ENCODE measurements at places on chromosomes 2 and 18.
A peak's percentile ranks its signal among the peaks of the same experiment; 100 is the strongest.

- DNase-seq: no peak
Measured at GRCh38 chr2:195461010-195461409, 196.0 kb upstream of the SLC39A10 start.

DNA sequence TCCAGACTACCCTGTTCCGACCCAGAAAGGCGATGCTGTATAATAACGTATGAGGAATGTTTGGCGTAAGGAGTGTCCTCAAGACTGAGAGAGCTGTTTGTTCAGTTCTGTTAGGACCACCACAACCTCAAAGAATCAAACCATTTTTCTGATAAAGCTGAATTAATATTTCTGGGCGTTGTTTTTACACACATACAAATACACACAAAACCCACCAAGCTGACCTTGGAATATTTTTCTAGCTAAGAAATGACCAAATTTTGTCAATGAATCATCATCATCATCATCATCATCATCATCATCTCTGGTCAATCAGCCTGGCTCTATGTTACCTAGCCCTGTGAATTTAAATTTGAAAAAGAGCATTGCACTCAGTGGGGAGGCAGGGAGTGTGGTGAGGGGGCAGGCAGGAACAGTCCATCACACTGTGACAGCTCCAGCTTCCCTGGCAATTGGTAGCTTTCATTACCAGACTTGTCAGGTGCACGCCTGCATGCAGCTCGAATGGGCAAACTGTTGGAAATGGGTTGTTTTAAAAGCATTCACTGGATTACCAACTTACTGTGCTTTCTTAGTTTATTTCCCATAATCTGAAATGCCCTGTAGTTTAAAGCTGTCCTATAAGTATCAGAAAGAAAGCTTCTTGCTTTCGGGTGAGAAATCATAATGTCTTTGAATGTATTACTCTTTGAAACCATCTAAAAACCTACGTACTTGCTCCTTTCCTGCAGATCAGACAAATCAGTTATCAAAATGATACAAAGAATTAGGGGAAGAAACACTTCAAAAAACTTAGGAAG, 6.9 kb upstream of the POU3F3 start:
- no peak for DNase-seq

DNA sequence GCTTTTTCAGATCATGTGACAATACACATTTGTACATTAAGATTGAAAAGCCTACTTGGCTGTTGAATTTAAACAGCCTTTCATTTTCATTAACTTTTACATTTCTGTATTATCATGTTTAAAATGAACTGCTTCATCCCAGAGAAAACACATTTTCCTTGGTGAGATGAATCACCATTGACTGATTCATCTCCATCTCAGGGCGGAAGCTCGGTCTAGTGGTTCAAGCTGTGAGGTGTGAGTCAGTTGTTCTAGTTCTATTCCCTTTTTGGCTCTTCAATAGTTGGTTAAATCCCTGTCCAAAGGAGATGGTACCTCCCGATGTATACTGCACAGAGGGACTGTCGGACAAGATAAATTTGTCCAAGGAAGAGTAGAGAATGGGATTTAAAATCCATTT, 189.7 kb downstream of the ADCYAP1 start:
- no peak for DNase-seq

DNA sequence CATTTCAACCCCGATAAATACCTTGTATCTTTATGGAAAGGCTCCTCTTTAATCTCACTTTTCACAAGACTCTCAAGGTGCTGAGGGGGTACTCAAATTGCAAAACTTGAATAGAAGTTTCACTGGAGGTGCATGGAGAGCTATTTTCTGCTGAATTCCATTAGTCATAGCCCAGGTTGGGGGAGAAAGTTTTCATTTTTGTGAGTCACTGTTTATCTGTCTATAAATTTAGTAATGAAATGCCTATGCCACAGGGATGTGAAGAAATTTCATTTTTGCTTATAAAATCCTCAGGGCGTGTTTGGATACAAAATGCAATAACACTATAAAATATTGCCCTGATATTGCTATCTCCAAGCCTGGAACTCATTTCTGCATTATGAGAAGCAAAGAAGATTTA, 346.3 kb downstream of the LRATD1 start:
- no peak for DNase-seq

GRCh38 chr2:163757814-163758213, 22.0 kb upstream of the FIGN start:
- DNase-seq: no peak

GRCh38 chr2:104744537-104744936, 109.4 kb upstream of the POU3F3 start:
- no peak for DNase-seq

DNA sequence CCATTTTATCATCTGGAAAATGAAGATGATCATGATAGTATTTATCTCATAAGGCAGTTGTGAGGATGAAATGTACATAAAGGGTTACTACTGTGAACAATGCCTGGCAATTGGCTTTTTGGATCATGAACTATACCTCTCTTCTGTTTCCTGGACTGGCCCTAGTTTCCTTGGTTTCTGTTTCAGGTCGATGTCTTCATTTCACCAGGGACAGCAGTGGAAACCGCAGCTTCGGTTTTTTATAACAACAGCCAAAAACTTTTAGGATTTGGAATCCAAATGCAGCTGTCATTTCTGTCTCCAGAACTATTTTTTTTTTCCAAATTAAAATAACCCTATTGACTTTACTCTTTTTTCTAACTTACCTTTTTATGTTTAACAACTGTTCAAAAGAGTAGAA, 425.1 kb downstream of the RND3 start:
- no peak for DNase-seq

- no peak for DNase-seq
Measured at GRCh38 chr2:236250909-236251579, 13.2 kb downstream of the ASB18 start.

GRCh38 chr2:162155093-162155492, 3.0 kb upstream of the GCG start:
- no peak for DNase-seq

- DNase-seq: peak; percentile 38
Measured at GRCh38 chr2:103008586-103008985, 246.8 kb downstream of the TMEM182 start.

DNA sequence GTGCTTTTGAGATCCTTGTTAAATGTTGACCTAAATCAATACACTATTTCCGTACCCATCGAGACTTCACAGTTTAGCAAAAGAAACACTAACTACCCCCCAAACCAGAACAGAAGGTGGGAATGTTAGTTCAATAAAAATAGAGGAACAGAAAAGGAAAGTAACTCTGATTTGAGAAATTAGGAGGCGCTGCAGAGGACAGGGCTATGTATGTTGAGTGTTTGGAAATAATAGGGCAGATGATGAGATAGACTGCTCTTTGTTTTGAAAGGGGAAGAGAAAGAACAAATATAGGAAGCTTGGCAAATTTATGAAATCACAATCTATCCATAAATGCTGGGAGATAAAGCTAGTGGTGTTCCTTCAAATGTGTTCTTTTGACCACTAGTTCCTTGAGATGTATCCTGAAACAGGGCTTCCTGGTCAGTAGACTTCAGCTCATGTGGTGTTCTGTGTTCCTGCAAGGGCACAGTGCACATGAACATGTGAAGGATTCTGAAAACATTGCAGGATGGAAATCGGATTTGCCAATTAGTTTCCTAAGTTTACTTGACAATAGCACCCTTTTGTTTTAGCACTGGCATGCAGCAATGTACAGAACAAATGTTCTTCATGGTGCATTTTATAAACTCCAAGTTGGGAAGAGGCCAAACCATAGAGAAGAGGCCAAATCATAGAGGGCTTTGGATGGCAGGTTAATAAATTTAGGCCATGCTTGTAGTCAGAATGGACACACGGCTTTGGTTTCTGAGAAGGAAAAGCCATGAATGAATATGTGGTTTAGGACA, 39.8 kb downstream of the RHBDD1 start:
- no peak for DNase-seq

- DNase-seq: no peak
Measured at GRCh38 chr2:25491966-25492532, 150.3 kb upstream of the DNMT3A start.

- no peak for DNase-seq
Measured at GRCh38 chr2:233462826-233463470, 103.6 kb downstream of the USP40 start.

GRCh38 chr2:223954401-223954800, 2.9 kb upstream of the MRPL44 start:
- no peak for DNase-seq

DNA sequence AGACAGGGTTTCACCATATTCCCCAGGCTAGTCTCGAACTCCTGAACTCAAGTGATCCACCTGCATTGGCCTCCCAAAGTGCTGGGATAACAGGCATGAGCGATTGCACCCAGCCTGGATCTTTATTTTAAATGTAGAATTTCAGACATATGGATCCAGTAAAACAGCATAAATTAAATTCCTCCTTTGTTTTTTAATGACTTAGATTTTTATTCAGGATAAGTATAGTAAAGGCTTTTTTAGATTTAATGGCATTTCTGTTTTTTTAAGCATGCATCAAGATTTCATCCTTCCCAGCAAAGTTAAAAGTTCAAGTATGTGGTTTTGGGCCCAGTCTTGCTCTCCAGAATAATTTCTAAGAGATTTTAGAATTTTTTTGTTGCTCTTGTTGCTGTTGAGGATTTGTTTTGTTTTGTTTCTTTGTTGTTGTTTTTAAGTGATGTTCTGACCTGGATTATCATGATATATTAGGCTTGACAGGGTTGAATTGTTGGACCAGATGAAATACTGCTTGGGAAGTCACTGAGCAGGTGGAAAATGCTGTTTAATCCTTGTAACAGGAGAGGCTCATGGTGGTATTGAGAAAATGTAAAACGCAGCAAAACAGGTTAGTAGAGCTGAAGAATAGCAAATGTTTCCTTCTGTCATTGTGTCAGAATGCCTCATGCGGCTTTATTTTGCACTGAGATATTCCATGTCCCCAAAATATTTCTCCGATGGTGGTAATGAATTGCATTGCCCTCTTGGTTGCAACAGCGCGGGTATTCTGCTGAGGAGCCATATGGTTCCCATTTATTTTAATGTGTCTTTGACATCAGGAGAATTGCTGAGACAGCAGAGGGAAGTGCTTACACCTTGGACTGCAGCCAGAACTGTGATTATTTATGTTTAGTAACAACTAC, 147.9 kb downstream of the GALNT3 start:
- DNase-seq: peak; percentile 90

DNA sequence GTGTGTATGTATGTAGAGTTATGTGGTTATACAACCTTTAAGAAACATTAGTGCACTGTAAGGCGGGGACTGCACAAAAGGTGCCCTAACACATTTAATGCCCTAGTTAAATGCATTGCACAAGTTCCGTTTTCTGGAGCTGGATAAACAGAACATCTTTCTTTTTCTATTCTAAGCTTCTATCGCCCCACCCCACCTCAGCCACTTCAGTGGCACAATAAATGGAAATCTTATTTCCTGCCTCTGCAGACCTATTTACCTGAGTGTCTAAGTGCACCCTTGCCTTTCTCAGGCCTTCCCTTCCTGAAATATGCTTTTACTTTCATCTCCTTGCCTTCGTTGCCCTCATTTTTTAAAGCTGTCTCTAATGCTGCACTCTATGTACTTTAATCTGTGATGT, 123.5 kb downstream of the TANC1 start:
- DNase-seq: no peak

DNA sequence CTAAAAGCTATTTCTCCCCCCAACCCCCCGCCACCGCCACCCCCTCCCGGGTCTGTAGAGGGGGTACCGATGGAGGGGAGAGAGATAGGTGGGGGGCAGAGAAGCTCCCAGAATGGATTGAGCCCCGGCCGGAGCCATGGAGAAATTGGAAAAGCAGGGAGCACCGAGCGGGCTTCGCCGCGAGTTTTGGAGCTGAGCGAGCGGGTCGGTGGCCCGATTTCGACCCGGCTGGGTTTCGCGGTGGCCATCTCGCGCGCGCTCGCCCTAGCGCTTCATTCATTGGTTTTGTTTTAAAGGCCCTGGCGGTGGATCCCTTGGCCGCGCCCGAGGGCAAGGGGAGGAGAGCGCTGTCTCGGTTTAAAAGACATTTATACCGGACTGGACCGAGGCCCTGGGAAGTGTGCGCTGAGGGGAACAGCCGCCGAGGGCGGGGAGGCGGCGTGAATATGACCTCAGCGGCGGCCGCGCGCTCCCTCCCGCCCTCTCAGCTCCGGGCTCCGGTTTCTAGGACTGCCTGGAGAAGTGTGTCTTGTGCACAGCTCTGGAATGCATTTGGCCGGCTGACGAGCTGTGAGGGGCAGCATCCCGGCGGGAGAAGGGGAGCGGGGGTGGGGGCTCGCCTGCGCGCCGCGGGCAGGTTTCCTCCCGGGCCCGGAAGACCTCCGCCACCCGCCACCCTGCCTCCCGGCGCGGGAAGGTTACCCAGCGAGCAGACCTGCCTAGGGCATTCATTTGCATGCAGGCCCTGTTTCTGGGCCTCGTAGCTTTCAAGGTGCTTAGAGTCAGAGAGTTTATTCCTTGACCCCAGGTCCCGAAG, 1.7 kb upstream of the SMAD7 start:
- peak; percentile 66 for DNase-seq

DNA sequence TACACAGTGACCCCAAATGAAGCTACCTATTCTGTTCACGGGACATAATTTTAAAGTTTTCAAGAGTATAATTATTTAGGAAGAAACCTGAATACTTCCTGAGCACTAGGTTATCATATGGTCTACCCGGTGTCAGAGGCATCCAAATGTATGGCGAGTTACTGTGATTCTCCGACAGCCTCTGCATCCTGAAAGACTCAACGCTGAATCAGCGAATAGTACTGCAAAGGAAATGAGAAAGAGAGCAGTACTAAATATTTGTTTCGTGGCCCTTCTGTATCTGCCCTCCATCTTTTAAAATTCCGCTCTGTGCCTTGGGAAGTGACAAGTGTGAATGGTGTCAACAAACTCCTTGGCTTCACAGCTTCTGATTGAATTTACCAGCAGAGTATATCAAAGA, 358.0 kb upstream of the ZEB2 start:
- no peak for DNase-seq

Measured in DMS 273 treated with DMSO at 0.1 percent for 48 hours (cell line).